ENCODE measurements at places on chromosomes 5 and 9.

DNA sequence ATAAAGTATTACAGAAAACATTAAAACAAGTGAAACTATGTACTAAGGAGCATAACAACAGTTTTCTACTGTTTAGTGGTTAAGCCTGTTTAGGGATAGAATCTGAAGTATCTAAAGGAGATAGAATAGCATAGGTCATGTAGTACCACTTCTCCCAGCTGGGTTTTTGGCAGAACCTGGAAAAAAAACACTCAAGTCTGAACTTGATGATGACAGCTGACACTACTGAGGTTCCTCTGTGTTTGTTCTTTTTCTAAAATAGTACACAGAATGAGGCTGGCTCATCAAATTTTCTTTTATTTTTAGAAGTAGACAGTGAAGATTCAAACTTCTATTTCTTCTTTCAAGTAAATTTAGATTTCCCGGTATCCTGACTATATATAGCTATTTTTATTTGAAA is 203.8 kb upstream of the ACO1 start:
- no peak for DNase-seq

- DNase-seq, result no peak
Measured at GRCh38 chr5:98933445-98934072, 4.8 kb upstream of the CHD1 start.

DNA sequence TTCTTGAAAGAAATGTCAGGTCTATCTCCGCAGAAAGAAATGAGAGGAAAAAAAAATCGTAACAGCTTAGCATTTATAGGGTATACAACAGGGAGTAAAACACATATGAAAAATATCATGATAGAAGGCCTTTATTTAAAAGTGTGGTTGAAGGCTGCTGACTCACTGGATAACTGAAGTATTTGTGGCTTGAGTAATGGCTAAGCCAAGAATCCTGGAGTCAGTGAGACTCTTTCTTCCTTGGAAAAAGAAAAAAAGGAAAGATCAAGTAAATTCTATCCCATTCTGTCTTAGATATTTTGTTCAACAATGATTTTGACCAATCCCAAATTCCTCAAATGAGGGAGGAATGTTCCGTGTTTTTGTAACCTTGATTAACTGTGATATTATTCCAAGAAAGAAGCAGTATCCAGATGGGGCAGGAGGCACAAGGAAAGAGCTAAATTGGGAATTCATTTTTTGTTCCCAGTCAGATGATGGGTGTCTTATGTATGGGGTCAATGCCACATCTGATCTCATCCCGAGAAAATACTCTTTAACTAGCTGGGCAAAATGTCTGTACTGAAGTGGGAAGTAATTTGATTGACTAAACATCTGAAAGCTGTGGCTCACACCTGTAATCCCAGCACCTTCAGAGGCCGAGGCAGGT is 64.3 kb upstream of the MYO10 start:
- no peak for DNase-seq

DNA sequence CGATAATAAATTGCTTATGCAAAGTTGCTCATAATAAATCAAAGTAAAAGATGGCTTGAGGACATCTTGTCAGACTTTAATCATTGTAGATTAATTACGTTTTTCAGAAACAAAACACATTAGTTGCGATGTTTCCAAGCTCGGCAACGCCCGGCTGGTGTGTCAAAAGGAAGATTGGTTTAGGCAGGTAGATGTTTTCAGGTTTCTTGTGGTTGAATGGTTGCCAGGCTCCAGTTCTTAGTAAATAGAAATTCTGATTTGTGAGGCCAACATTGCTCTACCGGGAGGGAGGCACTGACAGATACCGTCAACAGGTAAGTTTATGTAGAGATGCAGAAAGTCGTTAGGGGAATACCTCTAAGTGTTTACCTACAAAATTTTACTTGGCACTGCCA is 280.3 kb downstream of the NPR3 start:
- no peak for DNase-seq

DNA sequence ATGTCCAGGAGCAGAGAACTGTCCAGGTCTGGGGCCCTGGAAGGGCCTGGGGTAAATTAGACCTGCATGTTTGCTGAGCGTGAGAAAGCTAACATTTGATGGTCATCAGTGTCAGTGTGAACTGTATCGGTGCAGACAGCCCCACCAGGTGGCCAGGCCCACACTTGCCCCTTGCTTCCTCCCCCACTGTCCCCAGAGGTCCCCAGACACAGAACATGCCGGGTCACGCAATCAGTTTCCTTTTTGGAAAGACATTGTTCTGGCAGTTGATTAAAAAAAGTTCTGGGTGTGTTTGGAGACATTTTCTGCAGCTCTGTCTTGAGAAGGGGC is 1.5 kb downstream of the NKD2 start:
- no peak for DNase-seq

DNA sequence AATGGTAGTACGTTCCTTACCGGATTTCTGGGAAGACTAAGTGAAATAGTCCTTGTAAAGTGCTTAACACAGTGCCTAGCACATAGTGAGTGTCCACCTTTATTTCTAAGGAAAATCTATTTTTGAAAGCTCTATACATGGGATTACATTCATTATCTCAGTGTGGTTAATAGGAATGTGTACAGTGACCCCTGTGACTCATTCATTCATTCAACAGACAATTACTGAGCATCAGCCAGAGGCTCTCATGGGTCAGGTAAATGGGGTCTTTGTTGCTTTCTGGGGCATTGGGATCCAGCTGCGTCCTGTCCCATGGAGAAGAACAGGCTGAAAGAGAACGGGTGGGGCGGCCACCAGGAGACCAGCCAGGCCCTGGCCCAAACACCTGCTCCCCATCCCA is 226.2 kb upstream of the TBC1D2 start:
- no peak for DNase-seq

DNA sequence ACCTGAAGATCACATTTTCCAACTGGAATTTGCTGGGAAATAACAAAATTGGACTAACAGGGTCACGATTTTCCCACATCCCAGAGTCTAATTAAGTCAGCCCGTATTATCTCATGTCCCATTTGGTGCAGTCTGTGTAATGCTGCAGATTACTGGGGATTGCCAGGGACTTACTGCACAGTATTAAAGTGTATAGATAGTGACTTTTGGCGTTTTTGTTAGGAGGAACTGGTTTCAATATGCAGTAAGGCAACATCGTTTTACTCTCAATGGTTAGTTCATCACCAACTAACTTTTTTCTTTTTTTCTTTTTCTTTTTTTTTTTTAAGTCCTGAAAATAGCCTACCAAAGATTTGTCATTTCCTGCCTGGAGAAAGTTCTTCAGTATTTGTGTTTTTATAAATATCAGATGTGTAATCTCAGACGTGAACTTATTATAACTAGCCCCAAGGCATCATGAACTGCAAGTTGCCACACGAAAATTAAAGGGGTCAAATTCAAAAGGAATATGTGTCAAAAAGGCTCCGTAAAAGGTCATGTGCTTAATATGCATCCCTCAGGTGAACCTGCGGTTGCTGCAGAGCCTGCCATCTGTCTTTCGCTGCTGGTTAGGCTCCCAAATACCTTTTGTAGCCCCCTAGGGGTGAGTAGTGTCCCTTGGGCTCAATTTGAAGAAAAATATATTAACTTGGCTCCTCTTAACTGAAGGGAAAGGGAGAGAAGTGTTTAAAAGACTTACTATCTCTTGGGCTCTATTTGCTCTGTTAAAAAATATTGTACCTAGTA is 176.7 kb upstream of the ADAMTSL1 start:
- DNase-seq, result no peak

GRCh38 chr9:130846487-130847305 is 11.6 kb downstream of the ABL1 start:
- DNase-seq, result peak; percentile 46

- DNase-seq, result no peak
Measured at GRCh38 chr9:75462866-75463265, 374.6 kb downstream of the OSTF1 start.

- DNase-seq, result no peak
Measured at GRCh38 chr9:93366119-93366447, 85.4 kb upstream of the FAM120A start.

DNA sequence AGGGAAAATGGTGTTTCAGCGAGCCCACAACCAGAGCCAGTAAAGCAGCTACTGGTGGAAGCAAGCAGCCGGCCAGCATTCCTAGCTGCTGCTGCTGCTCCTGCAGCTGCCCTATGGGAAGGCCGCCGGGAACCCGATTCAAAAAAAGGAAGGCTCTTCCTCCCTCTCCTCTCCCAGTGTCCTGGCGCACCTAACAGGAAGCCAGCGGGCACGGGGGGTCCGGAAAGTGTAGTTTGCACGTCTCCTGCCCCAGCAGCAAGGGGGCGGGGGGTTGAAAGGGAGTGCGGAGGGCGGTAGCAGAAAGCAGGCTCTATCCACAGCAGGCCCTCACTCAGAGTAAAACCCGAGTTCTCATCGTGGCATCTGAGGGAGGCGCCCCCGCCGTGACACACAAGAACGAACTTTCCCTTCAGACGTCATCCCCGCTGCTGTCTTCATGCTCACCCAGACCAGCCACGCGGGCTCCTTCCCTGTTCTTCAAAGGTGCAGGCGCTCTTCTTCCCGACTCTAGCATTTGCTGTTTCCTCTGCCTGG is 16.5 kb downstream of the GRXCR2 start:
- DNase-seq, result peak; percentile 65

- DNase-seq, result no peak
Measured at GRCh38 chr9:125538092-125538473, 168.9 kb downstream of the MAPKAP1 start.

DNA sequence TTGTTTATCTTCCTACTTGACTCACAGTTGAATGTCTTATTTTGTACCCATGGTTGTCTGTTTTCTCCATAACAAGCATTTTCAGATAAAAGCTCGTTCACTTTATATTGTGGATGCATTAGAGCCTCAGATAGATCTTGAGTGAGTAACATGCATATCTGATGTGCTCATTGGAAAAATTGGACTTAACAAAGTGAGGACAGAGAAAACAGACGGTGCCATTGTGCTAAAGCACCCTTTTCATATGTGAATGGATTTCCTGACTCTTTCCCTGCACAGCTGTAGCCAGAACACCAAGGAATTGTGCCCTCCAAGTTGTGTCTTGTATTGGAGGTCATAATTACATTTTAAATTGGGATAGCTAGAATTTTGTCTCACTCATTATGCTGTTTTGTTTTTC is 325.8 kb upstream of the MEF2C start:
- DNase-seq, result no peak

GRCh38 chr5:77305956-77306355 is 95.5 kb downstream of the PDE8B start:
- peak; percentile 73 for DNase-seq

DNA sequence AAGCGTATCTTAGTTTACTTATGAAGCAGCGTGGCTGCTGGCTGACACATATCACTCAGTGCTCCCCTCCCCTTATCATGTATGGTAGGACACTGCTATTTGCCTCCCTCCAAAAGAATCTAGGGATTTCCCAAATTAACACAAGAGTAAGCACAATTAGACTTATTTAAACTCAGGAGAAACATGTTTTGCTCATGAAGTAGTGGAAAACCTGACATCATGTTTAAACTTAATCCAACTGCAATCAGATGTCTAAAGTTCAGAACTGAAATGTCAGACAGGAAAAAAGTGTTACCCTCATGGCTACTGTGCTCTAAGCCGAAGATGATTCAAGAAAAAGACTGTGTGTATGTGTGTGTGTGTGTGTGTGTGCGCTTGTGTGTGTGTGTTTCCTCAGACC is 324.1 kb upstream of the TNC start:
- no peak for DNase-seq
